ENCODE measurements at places on chromosomes 5 and 9.

DNA sequence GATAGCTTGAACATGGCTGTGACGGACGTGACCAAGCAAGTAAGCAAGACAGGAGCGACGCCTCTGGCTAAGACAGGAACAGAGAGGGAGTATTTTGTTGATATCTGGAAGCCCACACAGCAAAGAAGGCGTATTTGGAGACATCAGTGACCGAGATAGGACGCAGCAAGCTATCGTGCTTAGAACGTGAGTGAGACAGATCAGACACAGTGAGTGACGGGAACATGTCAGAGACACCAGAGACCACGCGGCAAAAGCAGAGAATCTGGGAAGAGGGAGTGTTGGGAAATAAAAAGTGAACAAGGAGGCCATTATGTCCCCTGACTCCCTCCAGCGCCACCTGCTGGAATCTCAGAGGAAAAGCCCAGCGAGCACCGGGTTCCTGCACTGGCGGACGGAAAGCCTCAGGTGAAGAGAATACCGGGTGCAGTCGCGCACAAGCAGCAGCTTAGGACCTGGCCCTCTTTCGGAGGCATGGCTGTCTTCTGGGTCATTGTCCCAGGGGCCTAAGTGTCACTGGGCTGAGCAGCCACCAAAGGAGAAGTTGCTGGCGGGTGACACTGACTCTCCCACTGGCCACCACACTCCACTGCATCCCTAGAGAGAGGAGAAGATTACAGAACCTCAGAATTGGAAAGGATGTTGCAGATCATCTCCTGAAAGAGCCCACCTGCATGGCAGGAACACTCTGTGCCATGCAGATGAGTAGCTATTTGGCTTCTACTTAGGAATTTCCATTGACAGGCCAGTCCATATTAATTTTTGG, 99.1 kb downstream of the FBXO38 start:
- DNase-seq, result peak; percentile 51

DNA sequence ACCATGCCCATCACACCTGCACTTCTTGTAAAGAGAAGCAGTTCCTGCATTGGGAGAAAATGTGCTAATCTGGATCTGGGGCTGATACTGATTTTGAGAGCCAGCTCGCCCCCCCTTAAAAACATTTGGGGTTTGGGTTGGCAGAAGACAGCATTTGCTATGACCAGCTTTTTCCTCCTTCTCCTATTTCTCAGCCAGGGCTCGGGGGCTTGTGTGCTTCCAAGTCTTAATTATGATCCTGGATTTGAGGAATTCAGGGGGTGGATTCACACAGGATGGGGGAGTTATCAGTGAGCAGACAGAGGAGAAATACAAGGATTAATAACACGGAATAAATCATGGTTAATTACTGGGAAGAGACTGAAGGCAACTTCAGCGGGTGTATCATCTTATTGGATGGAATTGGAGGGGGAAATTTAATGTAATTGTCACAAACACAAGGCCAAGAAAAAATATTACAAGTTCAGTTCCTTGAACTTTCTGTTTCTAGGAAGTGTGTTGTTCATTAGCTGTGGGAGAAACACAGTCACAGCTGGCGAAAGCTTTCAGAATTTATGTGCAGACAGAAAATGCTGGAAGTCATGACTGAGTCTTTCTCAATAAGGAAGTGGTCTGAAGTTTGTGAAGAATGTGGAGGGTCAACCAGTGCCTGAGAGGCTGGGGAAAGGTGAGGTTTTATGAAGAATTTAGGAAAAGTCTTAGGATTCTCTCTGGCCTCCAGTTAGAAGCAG, 15.3 kb downstream of the C9orf152 start:
- DNase-seq, result no peak

DNA sequence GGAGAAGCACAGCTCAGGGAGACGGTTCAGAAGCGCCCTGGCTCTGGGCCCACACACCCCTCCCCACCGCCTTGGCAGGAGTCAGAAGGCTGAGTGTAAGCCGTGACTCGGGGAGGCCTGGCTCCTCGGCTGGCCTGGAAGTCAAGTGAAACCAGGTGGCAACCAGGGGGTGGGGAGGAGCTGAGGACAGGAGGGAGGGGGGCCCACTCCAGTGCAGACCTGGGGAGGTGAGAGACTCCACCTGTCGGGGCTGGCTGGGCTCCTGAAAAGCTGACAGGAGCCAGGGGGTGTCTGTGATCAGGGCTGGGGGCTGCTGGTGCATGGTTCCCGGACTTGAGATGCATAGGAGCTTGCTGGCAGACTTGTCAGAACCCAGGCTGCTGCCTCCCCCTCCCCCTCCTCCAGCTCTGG, 150.2 kb upstream of the PHYKPL start:
- no peak for DNase-seq

DNA sequence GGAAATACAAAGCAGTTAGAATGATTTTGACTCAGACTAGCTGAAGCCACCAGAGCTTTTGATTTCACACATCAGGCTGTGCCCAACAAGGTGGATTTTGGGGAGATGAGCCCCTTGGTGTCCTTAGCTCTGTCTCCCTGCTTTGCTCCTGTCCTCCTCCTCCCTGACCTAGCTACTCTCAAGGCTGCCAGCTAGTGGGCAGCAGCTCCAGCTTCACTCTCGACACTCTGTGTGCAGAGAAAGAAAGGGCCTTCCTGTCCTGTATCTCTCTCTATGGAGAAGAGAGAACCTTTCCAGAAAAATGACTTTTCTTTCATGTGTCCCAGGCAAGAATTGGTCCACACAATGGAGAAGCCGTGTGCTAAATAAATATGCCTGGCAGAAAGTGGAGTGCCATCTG, 446.2 kb downstream of the SEMA5A start:
- no peak for DNase-seq

- no peak for DNase-seq
Measured at GRCh38 chr9:110260911-110261310, 4.6 kb upstream of the TXN start.

- peak; percentile 23 for DNase-seq
Measured at GRCh38 chr9:35152926-35153325, 8.9 kb upstream of the UNC13B start.

DNA sequence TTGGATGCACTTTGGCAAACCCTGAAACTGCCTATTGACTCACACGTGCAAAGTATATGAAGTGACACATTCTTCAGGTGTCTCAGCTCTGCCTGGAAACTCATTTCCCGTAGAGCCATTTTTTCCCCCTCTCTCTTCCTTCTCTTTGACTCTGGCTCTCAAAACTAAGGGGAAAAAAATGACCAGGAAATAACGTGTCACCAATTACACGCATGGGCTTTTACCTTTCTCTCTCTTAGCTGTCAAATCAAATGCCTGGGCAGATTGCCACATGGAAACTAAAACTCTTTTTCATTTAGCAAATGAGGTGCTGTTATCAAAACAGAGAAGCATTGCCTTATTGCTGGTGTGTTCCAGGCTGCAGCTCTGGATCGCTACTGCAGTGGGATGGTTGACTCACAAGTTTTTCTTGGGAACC, 18.3 kb upstream of the IFNK start:
- no peak for DNase-seq

- no peak for DNase-seq
Measured at GRCh38 chr5:32711362-32711680, 200 bp downstream of the NPR3 start.

GRCh38 chr9:113682297-113682771, 193.8 kb upstream of the ZNF618 start:
- DNase-seq, result peak; percentile 69

GRCh38 chr9:88396836-88397577, 8.8 kb downstream of the SPIN1 start:
- no peak for DNase-seq

GRCh38 chr5:88830567-88830966, 52.4 kb downstream of the MEF2C start:
- no peak for DNase-seq

DNA sequence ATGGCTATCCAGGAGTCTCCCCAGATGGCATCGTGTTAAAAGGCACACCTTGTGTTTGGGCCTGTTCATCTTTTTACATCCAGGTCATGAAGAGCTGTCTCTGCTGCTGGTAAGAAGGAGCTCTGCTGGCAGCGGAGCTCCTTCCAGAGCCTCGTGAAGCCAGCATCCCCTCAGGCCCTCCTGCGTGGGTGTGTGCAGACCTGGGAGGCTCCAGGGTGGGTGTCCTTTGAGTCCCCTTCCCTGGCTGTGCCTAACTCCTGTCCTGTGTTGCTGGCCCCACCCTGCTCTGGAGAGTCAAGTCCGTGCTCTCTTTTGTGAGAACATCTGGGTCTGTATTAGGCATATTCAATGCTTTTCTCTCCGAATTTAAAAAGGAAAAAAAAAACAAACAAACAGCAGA, 149.6 kb upstream of the IRX2 start:
- no peak for DNase-seq
